ENCODE measurements at places on chromosomes 1 and 21.

- DNase-seq, result no peak
Observed at GRCh38 chr1:2193514-2194281, 874 bp downstream of the FAAP20 start.

- DNase-seq, result no peak
Observed at GRCh38 chr1:99728494-99729235, 37.8 kb downstream of the FRRS1 start.

GRCh38 chr1:162391790-162392563 is 10.4 kb downstream of the C1orf226 start:
- DNase-seq, result peak; percentile 28

GRCh38 chr21:34999397-34999941 is 49.6 kb downstream of the RUNX1 start:
- no peak for DNase-seq

DNA sequence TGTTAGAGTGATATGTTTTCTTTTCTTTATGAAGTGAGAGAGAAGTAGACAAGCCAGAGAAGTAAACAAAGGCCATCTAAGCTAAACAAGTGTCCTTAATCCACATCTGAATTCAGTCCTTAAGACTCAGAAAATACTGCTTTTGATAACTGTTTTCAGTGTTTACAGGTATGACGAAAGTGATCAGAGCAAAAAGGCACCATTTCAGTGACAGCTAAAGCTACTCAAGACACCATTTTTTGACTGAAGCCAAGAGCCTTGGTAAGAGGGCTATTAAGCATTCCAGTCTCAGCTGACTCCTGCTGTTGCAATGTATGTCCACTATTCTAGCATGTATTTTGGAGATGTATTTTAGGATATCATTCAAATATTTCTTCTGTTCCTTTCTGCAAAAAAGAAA is 4.1 kb downstream of the KMO start:
- DNase-seq, result no peak

Measured in CD4-positive, alpha-beta T cell treated with Interleukin-2 at 100 ng/mL for 4 hours (primary cell).